ENCODE measurements at places on chromosomes 11 and 22.

GRCh38 chr11:47599902-47600301, 5.7 kb upstream of the C1QTNF4 start:
- DNase-seq, result no peak

- no peak for DNase-seq
Observed at GRCh38 chr22:25027043-25027906, 74.8 kb downstream of the KIAA1671 start.

DNA sequence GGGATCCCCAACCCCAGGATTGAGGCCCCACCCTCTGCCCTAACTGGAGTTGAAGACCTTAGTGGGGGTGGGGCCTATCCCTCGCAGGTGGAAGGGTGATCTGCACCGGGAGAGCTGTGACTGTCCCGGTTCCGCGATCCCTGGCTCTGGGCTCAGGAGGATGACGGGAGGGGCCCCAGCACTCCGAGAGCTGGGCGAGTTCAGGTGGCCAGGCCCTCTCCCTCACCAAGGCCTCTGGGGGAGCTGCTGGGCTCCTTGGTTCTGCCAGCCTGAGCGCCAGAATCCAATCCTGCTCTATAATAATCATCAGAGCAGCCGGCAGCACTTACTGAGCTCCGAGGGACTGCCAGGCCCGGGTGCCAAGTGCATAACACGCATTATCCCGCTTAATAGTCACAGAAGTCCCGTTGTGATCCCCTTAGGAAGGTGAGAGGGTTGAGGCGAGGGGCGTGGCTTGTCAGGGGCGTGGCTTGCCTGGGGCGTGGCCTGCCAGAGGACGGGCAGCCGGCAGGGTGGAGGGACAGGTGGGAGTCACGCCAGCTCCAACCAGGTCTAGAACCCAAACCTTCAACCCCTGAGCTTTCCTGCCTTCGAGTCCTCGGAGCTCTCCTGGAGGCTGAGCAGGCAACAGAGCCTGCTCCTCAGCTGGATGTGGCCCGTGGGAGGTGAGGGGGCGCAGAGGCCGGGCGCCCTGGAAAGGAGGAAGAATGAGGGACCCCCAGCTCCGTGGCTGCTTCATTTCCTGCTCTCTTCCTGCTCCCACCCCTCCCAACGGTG, 7.3 kb upstream of the SYT7 start:
- no peak for DNase-seq

DNA sequence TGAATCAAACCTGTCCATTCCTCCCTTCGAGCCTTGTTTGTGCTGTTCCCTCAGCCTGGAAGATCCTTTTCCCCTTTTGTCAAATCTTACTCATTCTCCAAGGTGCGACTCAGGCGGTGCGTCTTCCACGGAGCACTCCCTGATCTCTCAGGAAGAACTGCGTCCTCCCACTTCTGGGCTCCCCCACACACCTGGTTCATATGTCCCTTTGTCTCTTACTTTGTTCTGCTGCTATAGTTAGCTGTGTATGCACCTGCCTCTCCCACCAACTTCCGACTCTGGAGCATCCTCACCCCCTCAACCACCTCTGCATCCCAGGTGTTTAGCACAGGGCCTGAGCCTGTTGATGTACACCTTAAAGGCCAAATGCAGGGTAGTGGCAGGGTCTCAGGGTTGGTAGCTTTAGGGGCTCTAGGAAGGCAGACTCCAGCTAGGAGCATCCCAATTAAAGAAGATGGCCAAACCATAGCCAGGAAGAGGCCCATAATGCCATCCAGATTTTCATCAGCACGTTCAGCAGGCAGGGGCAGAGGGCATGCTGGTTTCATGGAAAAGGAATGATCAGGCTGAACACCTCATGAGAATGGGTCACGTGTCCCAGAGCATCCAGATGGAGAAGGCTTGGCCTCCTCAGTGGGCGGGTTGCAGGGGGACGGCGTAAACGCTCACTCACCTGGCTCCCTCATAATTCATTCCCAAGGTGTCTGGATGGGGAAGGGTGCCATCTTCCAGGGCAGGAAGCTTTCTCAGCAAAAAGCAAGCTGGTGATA, 20.1 kb downstream of the PTPN5 start:
- DNase-seq, result no peak

- DNase-seq, result no peak
Observed at GRCh38 chr22:44726439-44726838, 24.4 kb downstream of the PRR5 start.

DNA sequence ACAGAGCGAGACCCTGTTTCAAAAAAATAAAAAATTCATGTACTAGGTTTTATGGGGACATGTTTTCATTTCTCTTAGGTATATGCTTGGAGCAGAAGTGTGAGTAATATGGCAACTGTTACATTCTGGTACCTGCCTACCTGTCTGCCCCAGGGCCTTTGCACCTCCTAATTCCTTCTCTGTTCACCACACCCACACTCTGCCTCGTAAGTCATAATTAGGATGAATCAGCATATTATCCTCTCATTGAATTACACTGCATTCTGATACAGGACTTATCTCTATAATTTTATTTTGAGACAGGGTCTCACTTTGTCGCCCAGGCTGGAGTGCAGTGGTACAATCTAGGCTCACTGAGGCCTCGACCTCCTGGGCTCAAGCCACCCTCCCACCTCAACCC, 3.1 kb upstream of the RAPSN start:
- DNase-seq, result no peak

DNA sequence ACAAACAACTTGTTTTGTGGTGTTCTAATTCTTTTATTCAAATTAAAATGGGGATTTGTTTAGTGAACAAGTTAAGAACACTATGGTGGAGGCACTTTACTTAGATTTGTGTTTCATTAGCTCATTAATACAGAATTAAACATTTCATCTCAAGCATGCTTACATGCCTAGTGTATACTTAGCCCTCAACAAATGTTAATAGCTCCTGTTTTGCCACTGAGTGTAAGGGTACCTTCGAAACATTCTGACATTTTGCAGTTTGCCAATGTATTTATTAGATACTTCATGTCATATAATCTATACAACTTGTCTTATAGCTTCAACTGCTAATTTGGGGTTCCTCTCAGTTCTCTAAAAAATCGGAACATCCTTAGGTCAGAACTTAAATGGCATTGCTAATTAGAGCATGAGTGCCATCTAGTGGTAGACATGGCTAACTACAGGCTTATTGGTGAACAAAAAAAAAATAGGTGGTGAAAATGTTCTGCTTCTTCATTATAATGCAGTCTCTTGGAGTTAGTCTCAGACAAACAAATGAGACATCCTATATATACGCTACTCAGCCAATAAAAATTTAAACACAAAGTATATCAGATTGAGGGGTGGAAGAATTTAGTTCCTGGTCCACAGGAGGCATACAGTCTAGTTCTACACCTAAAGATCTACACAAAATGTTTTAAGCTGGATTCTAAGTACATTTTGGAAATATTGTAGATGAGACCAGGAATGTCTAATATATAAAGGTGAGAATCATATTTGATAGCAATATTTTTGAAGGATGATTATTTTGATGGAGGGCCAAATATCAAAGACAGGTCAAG, 4.9 kb upstream of the CNTN5 start:
- peak; percentile 64 for DNase-seq

DNA sequence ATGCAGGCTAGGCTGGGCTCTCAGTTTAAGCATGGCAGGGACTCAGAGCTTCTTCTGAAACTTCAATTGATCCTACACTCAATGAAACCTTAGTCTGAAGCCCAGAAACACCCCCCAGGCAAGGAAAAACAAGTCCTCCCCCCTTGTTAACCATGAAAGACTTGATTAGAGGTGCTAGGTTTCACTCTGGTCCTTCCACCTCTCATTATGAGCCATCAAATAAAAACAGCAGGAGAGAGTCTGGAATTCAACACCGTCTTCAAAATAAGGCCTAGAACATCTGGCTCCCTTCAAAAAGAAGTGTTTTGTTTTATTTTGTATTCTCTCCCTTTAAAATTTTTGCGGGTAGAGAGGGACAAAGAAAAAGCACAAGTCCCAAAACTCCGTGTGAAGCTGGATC, 95.7 kb downstream of the NAT10 start:
- no peak for DNase-seq
